ENCODE measurements at places on chromosomes 4 and X.

- DNase-seq: no peak
Measured at GRCh38 chr4:99473131-99473530, 37.7 kb upstream of the C4orf17 start.

GRCh38 chr4:126954537-126955291, 678.0 kb upstream of the INTU start:
- DNase-seq: no peak

DNA sequence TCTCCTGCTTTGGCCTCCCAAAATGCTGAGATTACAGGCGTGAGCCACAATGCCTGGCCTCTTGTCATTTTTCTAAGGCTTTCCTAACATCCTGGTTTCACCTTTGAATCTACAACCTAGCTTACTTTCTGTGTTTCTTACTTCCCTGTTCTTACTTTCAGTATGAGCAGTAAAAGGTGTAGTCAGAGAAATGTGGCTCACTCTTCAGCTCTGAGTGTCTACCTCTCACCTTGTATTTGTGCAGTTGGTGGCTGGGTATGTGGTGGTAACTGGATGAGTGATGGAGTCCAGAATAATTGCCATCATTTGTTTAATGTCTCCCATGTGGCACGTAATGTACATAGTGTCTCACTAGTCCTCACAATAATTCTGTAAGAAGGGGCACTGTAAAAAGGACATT, 19.1 kb upstream of the CXCL11 start:
- DNase-seq: peak; percentile 68

- DNase-seq: no peak
Measured at GRCh38 chr4:130338851-130339250, 1242.9 kb downstream of the C4orf33 start.

DNA sequence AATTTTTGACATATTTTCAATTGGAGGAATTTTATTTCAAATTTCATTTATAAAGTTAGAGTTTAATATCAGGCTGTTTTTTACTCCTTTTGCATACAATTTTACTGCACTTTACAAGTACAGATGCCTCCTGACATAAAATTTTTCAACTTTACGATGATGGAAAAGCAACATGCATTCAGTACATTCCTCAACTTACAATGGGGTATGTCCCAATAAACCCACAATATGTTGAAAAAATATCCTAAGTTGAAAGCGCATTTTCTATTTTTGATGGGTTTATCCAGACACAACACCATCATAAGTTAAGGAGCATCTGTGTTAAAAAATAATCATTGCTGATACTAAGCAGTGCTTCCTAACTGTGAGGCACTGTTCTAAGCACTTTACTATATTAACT, 4.3 kb downstream of the KLHL5 start:
- no peak for DNase-seq

- DNase-seq: no peak
Measured at GRCh38 chrX:37315511-37316248, 33.5 kb upstream of the PRRG1 start.

- DNase-seq: no peak
Measured at GRCh38 chrX:52341493-52341892, 27.3 kb upstream of the XAGE2 start.

DNA sequence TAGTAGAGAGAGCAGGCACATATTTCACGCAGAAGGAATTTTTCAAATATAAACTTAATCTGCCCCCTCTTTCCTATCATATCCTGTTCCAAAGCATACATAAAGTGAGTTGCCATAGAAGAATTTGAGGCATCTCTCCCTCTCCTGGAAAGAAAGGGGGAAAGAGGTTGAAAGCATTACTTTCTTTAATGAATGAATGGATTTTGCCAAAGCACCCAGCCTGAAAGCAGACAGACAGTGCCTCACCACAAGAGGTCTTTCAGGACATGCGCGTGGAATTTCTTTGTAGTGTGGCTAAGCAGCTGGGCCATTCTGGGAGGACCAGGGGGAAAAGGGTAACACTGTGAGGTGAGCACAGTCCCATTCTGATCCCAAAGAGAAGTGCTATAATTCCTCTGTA, 651.4 kb downstream of the IQCM start:
- no peak for DNase-seq

GRCh38 chr4:57639561-57640382, 529.6 kb upstream of the IGFBP7 start:
- DNase-seq: no peak

GRCh38 chr4:22315628-22316027, 200.2 kb downstream of the ADGRA3 start:
- no peak for DNase-seq

DNA sequence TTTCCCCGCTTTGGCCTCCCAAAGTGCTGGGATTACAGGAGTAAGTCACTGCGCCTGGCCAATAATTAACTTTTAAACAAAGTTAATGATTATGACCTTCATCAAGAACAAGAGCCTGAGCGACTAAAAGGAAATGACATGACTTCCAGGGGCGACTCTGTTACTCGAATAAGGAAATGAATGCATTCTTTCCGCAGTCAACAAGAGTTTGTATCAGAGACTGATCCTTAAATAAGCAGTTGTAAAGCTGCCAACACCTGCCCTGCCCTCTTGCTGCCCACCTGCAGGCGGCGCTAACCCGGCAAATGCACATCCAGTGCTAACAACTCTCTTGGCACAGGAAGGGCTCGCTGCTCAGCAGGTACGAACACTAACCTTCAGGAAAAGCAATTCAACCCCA, 27.3 kb downstream of the WDR1 start:
- DNase-seq: no peak

- DNase-seq: no peak
Measured at GRCh38 chr4:98733601-98734000, 75.2 kb upstream of the TSPAN5 start.

- peak; percentile 22 for DNase-seq
Measured at GRCh38 chr4:85725721-85726170, 250.8 kb downstream of the ARHGAP24 start.

DNA sequence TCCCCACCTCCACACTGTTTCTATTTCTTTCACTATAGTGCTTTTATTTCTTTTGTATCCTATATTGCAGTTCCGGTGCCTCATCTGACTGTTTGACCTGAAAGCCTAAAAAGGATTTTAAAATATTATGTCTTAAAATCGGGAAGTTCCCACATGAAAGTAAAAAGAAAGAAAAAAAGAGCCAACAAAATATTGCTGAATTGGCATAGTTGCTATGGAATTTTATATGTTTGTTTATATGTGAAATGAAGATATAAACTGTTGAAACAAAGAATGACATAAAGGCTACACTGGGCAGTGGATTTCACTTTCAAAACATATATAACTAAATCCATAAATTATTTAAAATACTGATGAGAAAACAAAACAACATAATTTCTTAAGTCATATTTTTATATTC, 1383.7 kb downstream of the C4orf33 start:
- DNase-seq: no peak

- no peak for DNase-seq
Measured at GRCh38 chr4:56229947-56230346, 157.3 kb downstream of the AASDH start.

- no peak for DNase-seq
Measured at GRCh38 chrX:138718941-138719340, 7.4 kb upstream of the FGF13 start.

DNA sequence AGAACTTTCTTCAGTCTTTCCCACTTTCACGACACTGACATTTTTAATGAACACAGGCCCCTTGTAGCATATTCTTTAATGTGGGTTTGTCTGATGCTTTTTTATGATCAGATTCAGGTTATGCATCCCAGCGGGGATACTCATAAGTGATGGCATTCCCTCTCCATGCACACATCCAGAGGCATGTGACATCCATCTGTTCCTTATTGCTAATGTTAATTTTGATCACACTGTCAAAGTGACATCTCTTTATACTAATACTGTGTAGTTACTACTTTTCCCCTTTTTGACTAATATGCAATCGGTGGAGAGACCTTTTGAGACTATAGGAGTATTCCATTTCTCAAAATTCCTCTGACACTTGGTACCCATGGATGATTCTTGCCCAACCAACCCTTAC, 43.8 kb upstream of the HS3ST1 start:
- DNase-seq: no peak

- no peak for DNase-seq
Measured at GRCh38 chrX:132171881-132172280, 44.1 kb upstream of the FRMD7 start.

DNA sequence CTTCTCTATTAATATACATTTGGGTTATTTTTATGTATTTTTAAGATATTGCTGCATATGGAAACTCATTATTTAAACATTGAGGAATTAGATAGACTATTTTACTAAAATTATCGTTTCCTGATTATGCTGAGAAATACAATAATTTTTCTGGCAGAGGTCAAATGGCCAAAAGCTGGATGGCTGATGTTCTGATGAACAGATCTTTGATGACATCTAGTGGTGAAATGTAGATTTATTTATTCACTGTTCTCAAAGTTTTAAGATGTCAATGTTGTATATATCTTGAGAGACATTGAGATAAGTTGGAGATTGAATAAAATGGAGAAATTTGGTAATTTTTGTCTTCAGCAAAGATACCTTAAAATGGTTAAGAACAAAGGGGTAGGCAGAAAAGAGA, 96.2 kb downstream of the UGT8 start:
- DNase-seq: peak; percentile 53

DNA sequence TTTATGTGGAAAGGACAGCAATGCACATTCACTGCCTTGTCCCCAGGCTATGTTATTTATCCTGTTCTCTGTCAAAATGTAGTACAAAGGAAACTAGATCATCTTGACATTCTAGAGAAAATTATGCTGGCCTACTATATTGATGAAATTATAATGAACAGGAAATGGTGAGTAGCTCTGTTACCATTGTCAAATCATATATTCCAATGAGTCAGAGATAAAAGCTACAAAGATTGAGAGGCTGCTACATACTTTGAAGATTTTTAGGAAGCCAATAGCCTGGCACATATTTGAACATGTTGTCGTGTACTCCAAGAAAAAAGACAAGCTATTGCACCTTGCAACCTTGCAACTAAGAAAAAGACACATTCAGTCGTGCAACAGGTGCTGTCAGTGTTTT, 52.7 kb upstream of the TET2 start:
- DNase-seq: no peak

- DNase-seq: no peak
Measured at GRCh38 chrX:49238735-49239134, 3.5 kb downstream of the CCDC22 start.

DNA sequence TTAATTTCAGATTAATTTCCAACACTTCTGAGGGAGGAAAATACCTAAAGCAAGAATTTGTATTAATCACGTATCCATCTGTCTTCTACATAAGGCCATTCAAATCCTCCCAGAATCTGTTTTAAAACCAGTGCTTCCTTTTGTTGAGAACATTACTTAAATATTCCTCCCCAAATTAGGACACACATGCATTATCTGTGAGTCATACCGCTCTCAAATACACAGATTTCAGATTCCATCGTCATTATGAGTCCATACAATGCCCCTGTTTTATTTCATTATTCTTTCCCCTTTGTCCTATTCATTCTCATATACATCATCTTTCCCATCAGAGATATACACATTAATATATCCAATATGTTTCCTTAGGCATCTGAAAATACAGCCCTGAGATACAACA, 57.3 kb upstream of the PRSS12 start:
- DNase-seq: no peak

DNA sequence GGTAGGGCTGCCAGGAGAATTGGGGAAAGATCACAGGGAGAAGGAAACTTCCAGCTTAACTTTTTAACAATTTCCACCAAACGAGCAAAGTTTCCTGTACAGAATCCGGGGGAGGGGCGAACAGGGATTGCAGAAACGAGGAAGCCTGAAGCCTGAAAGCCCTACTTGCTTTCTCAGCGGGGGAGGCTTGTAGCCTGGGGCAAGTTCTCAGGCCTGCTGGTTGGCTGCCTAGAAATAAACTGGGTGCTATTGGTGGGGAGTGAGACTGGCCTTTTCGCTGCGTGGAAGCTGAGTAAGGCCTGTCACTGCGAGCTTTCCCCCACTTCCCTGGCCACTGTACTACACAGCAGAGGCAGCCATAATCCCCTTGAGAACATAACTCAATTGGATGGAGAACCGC, 110.8 kb upstream of the ATP8A1 start:
- DNase-seq: no peak

DNA sequence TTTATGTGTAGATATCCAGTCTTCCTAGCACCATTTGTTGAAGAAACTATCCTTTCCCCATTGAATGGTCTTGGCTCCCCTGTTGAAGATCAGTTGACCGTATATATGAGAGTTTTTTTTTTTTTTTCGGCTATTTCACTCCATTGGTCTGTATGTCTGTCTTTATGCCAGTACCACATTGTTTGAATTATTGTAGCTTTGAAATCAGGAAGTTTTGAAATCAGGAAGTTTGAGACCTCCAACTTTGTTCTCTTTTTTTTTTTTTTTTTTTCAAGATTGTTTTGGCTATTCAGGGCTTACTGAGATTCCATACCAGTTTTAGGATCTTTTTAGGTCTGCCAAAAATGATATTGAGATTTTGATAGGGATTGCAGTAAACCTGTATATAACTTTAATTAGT, 4.3 kb upstream of the SCD5 start:
- no peak for DNase-seq

GRCh38 chr4:27728892-27729291, 868.3 kb downstream of the STIM2 start:
- DNase-seq: no peak

GRCh38 chrX:41043196-41043595, 42.0 kb upstream of the USP9X start:
- no peak for DNase-seq

GRCh38 chr4:105662935-105663675, 45.4 kb downstream of the INTS12 start:
- peak; percentile 59 for DNase-seq

DNA sequence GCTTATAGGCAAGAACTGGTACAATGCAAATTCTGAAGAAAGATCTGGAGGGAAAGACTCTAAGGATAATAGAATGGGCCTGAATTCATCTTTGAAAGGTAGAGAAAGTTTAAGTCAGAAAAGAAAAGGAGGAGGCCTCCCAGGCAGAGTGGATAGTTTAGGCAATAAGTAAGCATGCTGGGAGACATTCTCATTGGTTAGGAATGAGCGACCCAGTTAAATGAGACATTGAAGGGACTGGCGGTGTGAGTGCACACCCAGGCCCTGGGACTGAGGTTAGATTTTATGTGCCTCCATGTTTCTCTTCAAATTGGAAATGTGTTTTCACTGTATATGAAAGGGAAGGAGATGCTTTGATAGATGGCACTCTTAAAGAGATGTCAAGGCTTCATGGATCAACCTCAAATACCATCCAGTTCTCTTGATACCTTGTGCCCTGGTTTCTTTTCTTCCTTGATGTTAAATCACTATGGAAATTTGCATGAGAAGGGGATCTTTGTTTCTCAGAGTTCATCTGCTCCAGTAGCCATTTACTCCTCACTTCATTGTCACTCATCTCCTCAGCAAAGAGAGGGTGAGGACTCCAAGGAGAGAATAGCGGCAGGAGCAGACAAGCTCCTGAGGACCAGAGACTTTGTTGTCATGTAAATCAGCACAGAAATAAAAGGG, 584.2 kb upstream of the INTU start:
- no peak for DNase-seq

GRCh38 chrX:125710403-125711062, 390.9 kb downstream of the TEX13C start:
- no peak for DNase-seq

All from MM.1S (cell line).